ENCODE measurements at places on chromosomes 2 and 18. TPM values are rescaled to one million over a fixed set of nuclear protein-coding genes. Genes with fewer than 3 reads are reported as not detected.
A peak's percentile ranks its signal among the peaks of the same experiment; 100 is the strongest.

DNA sequence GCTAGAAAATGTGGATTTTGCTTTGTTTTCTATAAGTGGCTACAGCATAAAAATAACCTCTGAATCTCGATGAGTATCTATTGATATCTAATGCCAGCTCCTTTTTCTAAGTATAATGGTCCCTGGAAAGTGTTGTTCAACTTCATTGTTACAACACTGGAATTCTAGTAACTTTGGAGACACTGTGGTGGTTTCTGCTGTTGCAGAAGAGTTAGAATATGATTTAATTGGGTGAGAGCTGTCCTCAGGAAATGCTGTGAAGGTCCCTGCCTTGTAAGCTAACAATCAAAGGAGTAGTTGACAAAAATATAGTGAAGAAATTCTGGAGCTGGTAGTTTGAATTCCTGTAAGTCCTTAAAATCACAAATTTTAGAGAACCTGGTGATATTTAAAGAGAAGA, 62.1 kb downstream of the C18orf63 start:
- ATAC-seq, result no peak

- no peak for ATAC-seq
Observed at GRCh38 chr2:67719351-67719750, 322.2 kb downstream of the ETAA1 start.

- peak; percentile 94 for ATAC-seq
Observed at GRCh38 chr2:96913398-96914202, 43.7 kb upstream of the SEMA4C start.

GRCh38 chr2:3604991-3605961, 10.4 kb downstream of the COLEC11 start:
- ATAC-seq, result no peak

DNA sequence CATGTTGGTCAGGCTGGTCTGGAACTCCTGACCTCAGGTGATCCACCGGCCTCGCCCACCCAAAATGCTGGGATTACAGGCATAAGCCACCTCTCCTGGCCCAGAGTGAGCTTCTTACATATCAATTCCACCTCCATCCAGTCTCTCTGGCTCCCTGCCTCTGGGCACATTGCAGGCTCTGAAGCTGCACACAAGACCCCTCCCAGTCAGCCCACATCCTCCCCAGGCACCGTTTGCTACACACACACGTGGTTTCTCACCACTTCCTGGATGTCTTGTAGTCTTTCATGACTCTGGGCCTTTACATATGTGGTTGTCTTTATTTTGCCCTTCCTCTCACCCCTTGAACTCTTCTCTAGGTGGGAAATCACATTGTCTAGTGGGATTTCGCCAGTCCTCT, 64.0 kb upstream of the CABLES1 start:
- peak; percentile 96 for ATAC-seq

- no peak for ATAC-seq
Observed at GRCh38 chr2:110707386-110707965, 24.9 kb upstream of the ACOXL start.

GRCh38 chr2:108396845-108397244, 19.1 kb downstream of the SULT1C4 start:
- ATAC-seq, result no peak

GRCh38 chr18:49123431-49123830, 172.7 kb upstream of the SMAD7 start:
- ATAC-seq, result no peak

DNA sequence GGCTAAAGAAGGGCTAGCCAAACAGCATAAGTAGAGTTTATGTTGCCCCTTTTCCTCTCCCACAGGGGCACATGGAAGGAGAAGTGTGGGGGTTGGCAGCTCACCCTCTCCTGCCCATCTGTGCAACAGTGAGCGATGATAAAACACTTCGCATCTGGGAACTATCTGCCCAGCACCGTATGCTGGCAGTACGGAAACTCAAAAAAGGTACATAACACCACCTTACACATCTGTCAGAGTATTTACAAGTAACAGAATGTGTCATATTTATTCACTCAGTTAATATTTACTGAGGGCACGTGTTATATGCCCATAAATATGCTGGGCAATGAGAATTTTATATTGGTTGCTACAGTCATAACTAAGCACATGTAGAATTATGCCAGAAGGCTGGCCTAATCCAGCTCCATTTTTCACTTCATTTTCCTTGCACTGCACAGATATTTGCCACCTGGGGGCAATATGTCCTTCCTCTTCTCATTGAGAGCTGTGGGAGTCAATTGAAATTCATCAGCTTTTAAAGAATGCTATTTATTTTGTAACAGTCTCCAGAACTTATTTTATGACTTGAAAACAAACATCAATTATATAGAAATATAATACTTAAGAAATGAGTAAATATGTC, 150.6 kb downstream of the RTN4 start:
- no peak for ATAC-seq

GRCh38 chr2:42339191-42339912, 21.7 kb downstream of the COX7A2L start:
- ATAC-seq, result no peak

- ATAC-seq, result no peak
Observed at GRCh38 chr2:25894135-25894830, 16.0 kb upstream of the ASXL2 start.

- ATAC-seq, result no peak
Observed at GRCh38 chr2:74128206-74128605, 19.5 kb downstream of the BOLA3 start.

GRCh38 chr2:148602885-148603561, 41.5 kb upstream of the EPC2 start:
- peak; percentile 63 for ATAC-seq

GRCh38 chr2:172545408-172546075, 10.3 kb upstream of the PDK1 start:
- no peak for ATAC-seq

- ATAC-seq, result no peak
Observed at GRCh38 chr2:135762022-135762421, 20.4 kb downstream of the UBXN4 start.

GRCh38 chr18:75491361-75491760, 63.9 kb upstream of the SMIM21 start:
- ATAC-seq, result no peak

DNA sequence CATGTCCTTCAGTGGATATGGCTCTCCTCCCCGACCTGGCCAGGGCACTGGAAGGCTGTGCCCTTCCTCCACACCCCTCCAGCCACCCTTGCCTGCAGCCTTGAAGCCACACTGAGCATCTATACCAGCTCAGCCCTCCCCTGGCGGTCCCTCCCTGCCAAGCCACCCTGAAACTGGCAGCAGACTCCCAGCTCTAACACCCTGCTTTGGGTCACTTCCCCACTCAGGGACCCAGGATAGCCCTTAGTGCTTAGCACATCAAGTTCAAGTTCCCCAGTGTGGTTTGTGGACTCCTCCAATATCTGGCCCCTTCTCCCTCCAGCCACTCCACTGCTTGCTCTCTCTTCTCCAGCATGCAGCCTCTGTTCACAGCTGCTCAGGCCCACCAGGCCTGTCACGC, 89.4 kb downstream of the TNS1 start:
- ATAC-seq, result no peak

DNA sequence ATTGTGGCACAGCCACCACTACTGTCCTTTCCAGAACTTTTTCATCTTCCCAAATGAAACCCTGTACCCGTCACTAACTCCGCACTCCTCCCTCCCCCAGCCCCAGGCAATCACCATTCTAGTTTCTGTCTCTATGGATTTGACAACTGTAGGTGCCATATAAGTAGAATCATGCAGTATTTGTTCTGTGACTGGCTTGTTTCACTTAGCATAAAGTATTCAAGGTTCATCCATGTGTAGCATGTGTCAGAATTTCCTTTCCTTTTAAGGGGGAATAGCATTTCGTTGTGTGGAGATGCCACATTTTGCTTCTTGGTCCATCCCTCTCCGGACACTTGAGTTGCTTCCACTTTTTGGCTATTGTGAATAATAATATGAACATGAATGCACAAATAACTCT, 842 bp upstream of the CKAP2L start:
- no peak for ATAC-seq

DNA sequence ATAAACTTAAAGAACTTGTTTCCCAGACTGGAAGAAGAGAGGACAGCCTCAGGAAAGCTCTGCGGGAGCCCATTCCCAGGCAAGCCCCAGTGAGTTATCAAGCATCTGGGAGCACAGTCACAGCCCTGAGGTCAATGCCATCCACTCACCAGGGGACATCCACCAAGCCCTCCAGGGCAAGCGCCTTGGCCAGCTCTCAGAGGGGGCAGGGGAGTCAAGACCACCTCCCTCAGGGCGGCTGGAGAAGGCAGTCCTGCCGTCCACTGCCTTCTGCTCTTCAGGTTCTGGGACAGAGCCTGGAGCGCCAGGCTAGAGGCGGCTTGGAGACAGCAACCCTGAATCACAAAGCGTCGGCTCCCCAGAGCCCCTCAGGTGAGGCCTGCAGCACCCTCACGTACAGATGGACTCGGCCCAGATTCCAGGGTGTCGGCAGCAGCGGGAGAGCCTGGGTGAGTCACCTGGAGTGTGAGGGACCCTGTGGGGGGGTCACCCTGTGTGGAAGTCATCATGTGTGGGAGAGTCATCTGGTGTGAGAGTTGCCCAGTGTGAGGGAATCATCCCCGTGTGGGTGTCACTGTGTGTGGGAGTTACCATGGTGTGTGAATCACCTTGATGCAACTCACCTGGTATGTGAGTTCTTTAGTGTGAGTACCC, 100.9 kb upstream of the TEX51 start:
- no peak for ATAC-seq

GRCh38 chr2:216690853-216691741, 4.3 kb downstream of the IGFBP5 start:
- peak; percentile 23 for ATAC-seq

- ATAC-seq, result no peak
Observed at GRCh38 chr2:136136931-136137330, 19.0 kb upstream of the CXCR4 start.

GRCh38 chr2:218833023-218833609, 1.5 kb upstream of the PRKAG3 start:
- no peak for ATAC-seq

- no peak for ATAC-seq
Observed at GRCh38 chr2:26612522-26613240, 28.5 kb downstream of the CIB4 start.

DNA sequence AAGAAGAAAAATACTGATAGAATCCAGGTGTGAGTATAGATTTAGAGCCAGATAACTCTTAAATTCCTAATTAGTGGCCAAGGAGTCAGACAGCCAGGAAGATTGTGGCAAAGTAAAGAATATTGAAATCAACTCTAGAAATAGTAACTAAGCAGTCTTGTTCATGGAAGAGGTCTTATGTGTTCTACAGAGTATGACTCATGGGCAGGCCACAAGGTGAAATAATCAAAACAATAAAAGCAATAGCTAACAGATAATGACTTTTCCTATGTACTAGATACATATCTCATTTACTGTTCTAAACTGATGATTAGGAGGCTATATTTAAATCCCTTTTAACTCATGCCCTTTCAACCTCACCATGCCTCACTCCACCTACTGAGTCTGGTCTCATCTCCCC, 227.4 kb upstream of the COL3A1 start:
- ATAC-seq, result no peak

GRCh38 chr18:41009926-41010325, 945.1 kb upstream of the PIK3C3 start:
- no peak for ATAC-seq

DNA sequence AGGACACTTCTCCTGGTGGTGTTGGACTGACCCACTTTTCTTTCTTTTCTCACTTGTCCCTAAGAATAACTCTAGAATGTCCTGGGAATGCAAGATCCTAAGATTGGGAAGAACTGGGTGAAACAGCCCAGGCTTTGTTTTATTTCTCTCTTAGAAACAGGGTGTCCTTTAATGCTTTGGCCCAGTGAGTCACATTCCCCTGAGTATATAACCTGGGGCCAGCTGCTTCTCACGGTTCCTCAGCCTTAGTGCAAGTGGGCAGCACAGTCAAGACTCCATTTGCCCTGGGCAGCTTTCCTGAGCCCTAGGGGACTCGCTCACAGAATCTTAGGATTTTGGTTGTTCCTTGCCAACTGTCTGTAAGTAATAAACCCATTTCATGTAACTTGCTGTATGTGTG, 355.0 kb downstream of the DSC3 start:
- no peak for ATAC-seq

DNA sequence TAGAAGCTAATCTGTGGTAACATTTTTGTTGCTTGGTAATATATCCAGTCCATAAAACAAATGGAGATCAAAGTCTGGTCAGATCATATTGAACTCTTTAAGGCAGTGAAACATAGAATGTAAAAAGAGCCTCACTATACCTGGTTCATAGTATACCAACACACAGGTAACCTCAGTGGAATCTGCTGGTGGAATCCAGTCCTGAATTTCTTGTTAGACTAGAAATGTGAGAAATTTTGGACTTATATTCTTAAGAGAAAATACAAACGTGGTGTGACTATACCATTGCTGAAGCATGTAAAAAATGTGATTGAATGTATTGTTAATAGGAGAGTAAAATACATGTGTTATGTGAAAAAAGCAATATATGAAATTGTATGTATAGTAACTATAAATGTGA, 46.1 kb upstream of the GRHL1 start:
- ATAC-seq, result no peak

- no peak for ATAC-seq
Observed at GRCh38 chr2:39696838-39697237, 31.1 kb downstream of the TMEM178A start.

DNA sequence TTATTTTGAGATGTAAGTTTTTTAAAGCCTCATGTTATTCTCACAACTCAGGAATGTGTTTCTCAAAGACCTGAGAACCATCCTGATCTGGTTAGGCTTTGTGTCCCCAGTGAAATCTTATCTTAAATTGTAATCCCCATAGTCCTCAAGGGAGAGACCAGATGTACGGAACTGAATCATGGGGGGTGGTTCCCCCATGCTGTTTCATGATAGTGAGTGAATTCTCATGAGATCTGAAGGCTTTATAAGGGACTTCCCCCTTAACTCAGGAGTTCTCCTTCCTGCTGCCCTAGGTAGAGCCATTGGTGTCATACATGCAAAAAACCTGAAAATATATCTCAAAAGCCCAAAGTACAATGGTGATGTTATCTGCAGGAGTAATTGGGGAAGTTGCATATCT, 836.7 kb downstream of the CBLN2 start:
- ATAC-seq, result peak; percentile 24

Gene DNER
- not detected for total RNA-seq

Gene MALL
- 0.13 TPM for total RNA-seq

Gene SNTG2
- 0.17 TPM for total RNA-seq

Gene WDR35
- total RNA-seq, result 5.0 TPM

Gene REG3A
- total RNA-seq, result not detected

Gene KLHL30
- not detected for total RNA-seq

Gene MARCHF4
- total RNA-seq, result not detected

Gene ADAM17
- total RNA-seq, result 31.2 TPM

Gene LYG1
- total RNA-seq, result 0.58 TPM

Gene IMMT
- total RNA-seq, result 138 TPM

Gene HRH4
- total RNA-seq, result 2.2 TPM

Gene NDUFB3
- 99.3 TPM for total RNA-seq

Gene FAM124B
- 1.1 TPM for total RNA-seq

Gene TANC1
- 1.4 TPM for total RNA-seq

Gene NCK2
- 85.4 TPM for total RNA-seq

Measured in activated T-helper 17 cell treated with anti-CD3 and anti-CD28 coated beads, Interleukin-2, amount 50 U/mL, for 72 hours (primary cell).